ENCODE measurements at places on chromosomes 12 and 14.

- no peak for DNase-seq
Observed at GRCh38 chr14:71956920-71957563, 24.8 kb downstream of the RGS6 start.

DNA sequence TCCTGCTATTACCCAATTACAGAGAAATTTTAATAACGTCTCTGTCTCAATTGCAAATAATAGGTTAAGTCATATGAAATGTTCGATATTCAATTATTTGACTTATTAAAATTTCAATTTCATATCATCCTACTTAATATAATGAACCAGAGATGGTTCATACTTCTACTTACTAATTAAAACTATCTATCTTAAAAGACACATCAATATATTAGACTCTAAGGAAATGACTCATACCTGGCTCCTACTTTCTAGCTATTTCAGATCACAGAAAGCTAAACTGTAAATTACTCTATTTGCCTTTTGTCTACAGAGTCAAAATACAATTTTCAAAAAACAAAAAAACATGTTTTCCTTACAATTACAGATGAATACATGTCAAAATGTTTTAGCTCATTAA is 99.6 kb downstream of the CAPZA3 start:
- no peak for DNase-seq

GRCh38 chr12:110382683-110383082 is 20.8 kb downstream of the ANAPC7 start:
- DNase-seq, result no peak

- peak; percentile 77 for DNase-seq
Observed at GRCh38 chr14:106417224-106418049, 891.1 kb downstream of the TMEM121 start.

- DNase-seq, result no peak
Observed at GRCh38 chr14:31961896-31962295, 115.2 kb upstream of the ARHGAP5 start.

GRCh38 chr14:67532998-67533753 is at the start of gene PLEKHH1:
Gene PLEKHH1 (plus strand): TSS chr14:67533290. CDS start chr14:67541868, 8,578 bp downstream.
- DNase-seq, result no peak

DNA sequence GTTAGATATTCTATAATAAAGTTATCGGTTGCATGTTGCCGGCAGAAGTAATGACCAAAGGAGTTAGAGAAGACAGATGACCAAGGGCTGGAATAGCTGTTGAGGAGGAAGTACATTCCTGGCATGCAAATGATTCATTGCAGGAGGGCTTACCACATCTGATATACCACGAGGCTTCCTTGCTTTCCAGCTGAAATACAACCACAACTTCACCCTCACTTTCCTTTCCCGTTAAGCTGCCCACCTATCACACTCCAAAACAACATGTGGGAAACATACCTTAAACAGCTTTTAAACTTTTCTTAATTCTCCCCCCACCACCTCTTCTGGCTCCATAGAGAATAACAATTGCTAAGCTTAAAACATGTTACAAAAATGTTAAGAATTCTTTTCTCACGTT is 594.1 kb downstream of the NRXN3 start:
- no peak for DNase-seq

GRCh38 chr12:68899251-68899771 is 33.7 kb downstream of the CPM start:
- DNase-seq, result no peak

DNA sequence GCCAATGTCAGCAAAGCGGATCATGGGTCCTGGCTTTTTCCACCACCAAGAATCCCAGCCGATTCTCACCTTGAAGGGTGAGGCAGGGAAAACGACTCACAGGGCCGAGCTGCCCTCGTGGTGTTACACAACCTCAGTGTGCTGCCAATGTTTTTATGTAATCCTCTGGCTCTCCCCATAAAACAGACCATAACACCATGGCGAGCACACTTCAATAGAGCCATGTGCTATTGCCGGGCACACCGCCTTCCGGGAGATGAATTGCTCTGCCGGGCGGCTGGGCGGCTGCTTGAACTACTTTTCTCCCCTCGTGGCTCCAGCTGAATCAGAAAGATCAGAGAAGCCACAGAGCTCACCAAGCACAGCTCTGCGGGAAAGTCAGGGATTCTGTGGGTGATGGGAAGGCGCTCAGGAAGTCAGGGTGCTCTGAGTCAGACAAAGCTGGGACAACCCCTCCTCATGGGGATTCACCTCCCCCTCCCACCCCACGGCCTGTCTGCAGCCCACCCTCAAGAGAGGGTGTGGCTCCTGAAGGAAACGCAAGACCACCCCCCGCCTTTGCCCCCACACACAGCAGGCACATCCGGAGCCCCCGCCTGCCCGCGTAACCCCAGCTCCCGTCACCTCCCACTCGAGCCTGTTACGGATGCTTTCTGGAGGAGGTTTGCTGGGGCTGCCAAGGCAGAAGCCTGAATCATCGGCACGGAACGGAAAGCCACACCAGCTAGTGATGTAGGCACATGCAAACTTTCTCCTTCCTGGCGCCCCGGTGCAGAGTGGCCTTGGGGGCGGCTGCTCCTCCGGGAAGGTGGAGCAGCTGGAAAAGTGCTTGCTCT is 1.8 kb downstream of the GALNT9 start:
- no peak for DNase-seq

DNA sequence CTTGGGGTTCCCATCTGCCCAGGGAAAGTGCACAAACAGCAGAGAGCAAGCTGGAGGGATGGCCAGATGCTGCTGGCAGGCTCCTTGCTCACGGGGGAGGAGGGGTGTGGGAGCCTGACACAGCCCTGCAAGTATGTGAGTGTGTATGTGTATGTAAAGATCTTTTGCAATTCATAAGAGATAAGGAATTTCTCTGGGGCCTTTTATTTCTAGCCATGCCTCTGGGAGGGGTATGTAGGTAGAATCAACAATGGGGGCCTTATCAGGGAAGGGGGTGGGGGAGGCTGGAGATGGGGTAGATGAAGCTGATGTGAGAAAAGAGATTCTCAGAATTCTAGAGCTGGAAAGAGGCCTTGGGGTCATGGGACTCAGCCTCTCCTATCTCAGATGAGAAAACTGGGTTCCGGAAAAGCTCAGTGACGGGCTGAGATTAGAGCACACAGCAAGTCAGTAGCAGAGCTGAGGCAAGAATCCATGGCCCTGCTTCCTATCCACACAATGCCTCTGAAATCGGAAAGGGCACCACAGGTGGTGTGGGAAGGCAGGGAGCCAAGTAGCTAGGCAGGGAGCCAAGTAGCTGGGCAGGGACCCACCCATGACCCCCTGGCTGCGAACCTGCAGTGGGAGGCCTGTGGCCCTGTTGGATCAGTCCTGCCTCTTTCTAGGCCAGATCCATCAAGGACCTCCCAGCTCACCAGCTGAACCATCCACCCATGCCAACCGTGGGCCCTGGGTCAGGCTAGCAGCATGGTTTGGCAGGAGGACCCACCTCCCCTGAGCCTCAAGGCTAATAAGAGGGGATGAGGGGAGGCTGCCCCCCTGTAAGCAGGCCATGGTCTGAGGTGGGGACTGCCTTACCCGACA is 54.7 kb downstream of the PLEKHG3 start:
- no peak for DNase-seq

- DNase-seq, result no peak
Observed at GRCh38 chr14:98070536-98070935, 1201.5 kb downstream of the BCL11B start.
